ENCODE measurements at places on chromosomes 2 and 18. TPM values are rescaled to one million over a fixed set of nuclear protein-coding genes. Genes with fewer than 3 reads are reported as not detected.

Gene ITGA6
- 93.1 TPM for total RNA-seq

Gene NEU2
- not detected for total RNA-seq

DNA sequence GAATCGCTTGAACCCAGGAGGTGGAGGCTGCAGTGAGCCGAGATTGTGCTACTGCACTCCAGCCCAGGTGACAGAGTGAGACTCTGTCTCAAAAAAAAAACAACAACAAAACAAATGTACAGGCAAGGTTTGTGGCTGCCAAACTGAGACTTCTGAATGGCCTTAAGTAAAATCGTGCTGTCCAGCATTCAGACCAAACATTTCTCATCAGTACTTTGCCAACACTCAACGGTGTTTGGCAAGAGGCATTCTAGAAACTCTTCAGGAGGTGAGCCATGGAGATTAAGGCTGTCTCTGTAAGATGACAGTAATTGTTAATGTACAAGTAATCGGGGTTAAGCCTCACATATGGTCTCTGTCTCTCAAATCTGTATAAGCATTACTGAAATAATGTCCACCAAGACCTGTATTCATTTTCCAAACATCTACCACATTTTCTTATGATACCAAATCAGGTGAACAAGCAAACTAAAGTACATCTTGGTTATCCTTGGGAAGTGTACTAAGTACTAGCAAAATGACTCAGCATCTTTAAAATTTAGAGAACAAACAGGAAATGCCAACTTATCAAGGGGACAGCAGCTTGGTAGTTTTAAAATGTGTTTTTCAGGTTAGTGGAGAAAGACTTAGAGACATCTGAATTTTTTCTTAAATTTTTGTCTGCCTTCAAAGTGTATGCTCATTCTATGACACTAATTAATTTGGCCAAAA is 29.3 kb downstream of the SERPINE2 start:
- no peaks in the 10 kb centered on the region for H3K27me3 ChIP-seq
- H3K4me3 ChIP-seq, result no peak overlapping the region
- peaks cover 4% of the 10 kb centered on the region for H3K4me1 ChIP-seq
- no peak overlapping the region for H3K27ac ChIP-seq
- no peak for DNase-seq
- no peaks in the 10 kb centered on the region for H3K36me3 ChIP-seq

DNA sequence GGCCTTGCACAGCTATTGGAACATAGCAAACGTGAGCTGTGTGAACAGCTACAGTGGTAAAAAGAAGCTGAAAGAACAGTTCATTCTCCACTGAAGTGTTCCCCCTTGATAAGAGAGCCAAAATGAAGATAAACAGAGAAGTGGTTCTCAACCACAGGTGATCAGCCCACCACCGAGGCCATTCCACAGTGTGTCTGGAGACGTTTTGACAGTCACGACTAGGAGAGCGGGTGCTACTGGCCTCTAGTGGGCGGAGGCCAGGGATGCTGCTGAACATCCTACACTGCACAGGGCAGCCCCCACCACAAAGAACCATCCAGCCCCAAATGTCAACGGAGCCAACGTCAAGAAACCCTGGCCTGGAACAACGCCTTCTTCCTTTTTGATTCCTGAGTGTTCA is 38.4 kb downstream of the ADCY3 start:
- no peak overlapping the region for H3K27ac ChIP-seq
- H3K4me3 ChIP-seq, result no peak overlapping the region
- DNase-seq, result no peak
- H3K36me3 ChIP-seq, result no peaks in the 10 kb centered on the region
- H3K4me1 ChIP-seq, result no peaks in the 10 kb centered on the region

Gene SPATA3
- total RNA-seq, result not detected

DNA sequence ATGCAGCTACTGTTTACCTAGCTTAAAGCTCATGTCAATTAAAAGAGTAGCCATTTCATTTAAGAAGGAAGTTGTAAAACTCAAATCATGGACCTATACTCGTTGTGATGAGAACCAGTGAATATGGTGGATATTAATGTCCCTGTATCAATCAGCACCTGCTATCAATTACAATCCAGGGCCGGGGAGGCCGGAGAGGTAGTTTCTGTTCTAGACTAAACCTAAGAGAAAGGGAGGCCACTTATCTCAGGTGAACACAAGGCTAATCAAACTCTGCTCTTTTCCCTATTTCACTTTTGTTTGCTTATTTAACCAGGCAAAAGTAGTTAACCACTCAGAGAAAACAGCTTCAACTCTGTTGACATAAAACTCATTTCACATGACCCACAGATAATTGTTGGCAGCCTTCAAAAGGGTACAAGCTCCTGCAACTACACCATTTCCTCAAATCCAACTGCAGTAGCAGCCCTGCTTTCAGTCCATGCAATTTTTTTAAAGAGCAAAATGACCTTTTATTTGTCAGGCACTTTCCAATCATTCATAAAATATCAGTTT is 27.8 kb upstream of the SLC9A2 start:
- no peak overlapping the region for H3K4me3 ChIP-seq
- H3K36me3 ChIP-seq, result no peaks in the 10 kb centered on the region
- DNase-seq, result no peak
- no peak overlapping the region for H3K27ac ChIP-seq

DNA sequence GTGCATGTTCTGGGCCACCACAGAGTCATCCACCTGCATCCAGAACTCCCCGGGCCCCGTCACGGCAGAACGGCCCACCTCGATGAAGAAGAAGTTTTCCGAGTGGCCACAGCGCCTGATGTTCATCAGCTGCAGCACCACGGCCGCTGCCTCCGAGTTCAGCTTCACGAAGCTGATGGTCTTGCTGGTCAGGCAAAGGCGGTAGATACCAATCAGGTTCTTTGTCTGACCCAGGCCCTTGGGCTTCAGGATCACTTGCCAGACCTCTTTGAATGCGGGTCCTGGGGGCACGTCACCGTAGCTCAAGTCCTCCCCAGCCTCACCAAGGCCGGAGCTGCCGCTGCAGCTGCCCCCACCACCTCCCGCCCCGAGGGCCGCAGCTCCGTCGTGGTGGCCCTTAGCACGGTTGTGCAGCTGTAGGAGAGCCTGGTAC is 1.6 kb downstream of the IRS1 start:
- no peaks in the 10 kb centered on the region for H3K27me3 ChIP-seq
- H3K4me1 ChIP-seq, result peaks cover 22% of the 10 kb centered on the region
- peak overlapping the region; percentile 88 for H3K27ac ChIP-seq
- no peak overlapping the region for H3K4me3 ChIP-seq
- no peaks in the 10 kb centered on the region for H3K36me3 ChIP-seq

DNA sequence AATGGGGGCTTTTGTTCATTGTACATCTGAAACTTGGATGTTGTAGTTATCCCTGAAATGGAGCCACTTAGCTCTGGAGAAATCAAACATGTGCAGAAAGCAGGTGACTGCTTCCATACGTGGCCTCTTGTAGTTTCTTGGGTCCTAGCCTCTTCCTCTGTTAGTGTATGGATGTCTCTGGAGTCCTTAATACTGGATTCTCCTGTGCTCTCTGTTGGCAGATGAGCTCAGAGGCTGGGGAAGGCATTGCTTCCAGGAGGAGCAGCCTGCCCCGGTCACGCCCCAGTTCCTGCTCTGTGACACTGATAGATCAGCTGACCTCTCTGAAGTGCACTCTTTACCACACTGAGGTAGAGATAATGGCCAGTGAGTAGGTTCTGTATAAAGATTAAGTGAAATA is 176.2 kb downstream of the LDLRAD4 start:
- 0 out of 2 replicates have a peak, but pooled peaks cover 8% of the 10 kb centered on the region for H3K27me3 ChIP-seq
- no peak overlapping the region for H3K27ac ChIP-seq
- H3K4me3 ChIP-seq, result no peak overlapping the region
- H3K4me1 ChIP-seq, result no peaks in the 10 kb centered on the region
- no peak for DNase-seq

Measured in HCT116 (cell line).